Substantia nigra (tissue), 51 donors: ENCODE measurements at places on chromosomes 7 and 10.

DNA sequence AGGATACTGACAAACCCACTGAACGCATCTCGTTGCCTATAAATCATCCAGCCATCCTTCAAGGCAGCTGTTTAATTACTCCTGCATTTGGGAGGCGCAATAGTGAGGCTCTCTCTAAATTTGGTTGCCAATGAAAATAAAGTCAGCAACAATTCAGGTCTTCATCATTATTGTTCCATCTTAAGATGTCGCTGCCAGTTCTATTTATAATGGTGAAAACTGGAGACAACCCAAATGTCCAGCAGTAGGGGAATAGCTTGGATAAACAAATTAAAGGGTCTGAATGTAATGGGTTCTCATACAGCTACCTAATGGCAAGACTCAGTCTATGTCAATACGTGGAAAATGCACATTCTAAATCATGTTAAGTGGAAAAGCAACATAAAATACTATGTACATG is 120.1 kb upstream of the PLXNA4 start:
- DNase-seq: no peak

GRCh38 chr10:95785942-95786669 is 30.1 kb downstream of the ENTPD1 start:
- DNase-seq: no peak

GRCh38 chr10:29734962-29735627 is 100.3 kb upstream of the SVIL start:
- DNase-seq: no peak

DNA sequence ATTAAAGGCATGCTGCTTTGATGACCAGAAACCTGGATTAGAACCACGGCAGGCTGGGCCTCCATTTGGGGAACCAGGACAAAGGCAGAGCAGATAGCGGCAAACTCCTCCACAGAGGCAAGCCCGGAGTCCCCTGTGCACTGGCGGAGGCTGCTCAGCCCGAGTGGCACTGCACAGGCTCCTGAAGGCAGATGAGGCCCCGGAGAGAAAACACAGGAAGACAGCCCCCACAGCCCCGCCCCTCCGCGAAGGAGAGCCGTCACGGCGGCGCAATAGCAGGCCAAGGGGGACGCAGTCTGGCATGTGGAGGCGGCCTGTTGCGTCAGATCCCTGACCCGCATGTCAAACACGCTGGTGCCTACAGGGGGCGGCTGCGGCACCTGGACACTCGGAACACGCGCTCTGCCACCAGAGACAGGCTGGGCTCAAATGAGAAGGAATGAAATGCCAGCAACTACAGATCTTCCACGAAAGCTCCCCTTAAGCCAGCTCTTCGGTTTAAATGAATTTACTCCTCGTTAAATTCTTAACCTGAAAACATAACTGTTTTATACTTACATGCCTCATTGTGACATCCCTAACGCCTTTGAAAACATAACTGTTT is 128.5 kb downstream of the MAD1L1 start:
- peak; percentile 63 for DNase-seq

GRCh38 chr7:47672977-47673381 is 91.1 kb upstream of the TNS3 start:
- no peak for DNase-seq

GRCh38 chr10:96257944-96258343 is 13.4 kb downstream of the BLNK start:
- DNase-seq: no peak

DNA sequence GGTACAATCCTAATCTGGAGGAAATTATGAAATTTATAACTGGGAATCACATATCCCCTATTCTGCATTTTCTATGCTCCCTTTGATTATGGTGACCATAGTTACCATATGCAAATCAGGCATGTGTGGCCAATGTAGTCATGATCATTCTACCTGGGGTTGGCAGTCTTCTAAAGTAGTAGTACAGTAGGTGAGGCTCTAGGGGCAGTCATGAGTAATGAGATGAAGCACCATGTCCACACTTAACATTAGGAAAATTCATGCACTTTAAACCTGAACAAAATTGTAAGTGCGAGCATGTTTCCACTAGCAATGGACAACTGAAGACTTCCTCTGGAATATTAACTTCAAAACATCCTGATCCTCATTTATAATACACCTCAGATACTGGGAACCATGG is 545.9 kb downstream of the SUGCT start:
- DNase-seq: no peak

DNA sequence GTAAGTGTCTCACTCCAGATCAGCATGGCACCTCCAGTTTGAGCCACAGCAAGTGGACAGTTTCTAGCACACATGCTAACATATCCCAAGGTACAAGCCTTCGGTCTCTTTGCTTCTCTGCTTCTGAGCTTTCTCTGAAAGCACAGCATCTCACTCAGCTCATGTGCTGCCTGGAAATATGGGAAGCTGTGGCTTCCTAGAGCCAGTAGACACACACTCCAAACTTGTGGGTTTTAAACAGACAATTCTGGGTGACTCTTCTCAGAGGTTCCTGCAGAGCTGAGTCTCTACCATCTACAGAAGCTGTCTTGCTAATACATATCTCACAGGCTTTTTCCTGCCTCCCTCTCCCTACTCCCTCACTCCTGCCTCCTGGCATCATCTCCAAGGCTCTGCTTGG is 23.9 kb upstream of the TMEM273 start:
- no peak for DNase-seq

GRCh38 chr10:18474118-18474455 is 177.3 kb downstream of the NSUN6 start:
- no peak for DNase-seq

- DNase-seq: no peak
Measured at GRCh38 chr10:61793760-61794703, 107.5 kb upstream of the ARID5B start.

- DNase-seq: no peak
Measured at GRCh38 chr10:3476186-3476585, 303.6 kb upstream of the PITRM1 start.
